ENCODE measurements at places on chromosomes 16 and 17. TPM values are rescaled to one million over a fixed set of nuclear protein-coding genes. Genes with fewer than 3 reads are reported as not detected.

GRCh38 chr16:22316411-22316811 lies 19.2 kb downstream of the POLR3E start:
- peak; percentile 12 for DNase-seq

DNA sequence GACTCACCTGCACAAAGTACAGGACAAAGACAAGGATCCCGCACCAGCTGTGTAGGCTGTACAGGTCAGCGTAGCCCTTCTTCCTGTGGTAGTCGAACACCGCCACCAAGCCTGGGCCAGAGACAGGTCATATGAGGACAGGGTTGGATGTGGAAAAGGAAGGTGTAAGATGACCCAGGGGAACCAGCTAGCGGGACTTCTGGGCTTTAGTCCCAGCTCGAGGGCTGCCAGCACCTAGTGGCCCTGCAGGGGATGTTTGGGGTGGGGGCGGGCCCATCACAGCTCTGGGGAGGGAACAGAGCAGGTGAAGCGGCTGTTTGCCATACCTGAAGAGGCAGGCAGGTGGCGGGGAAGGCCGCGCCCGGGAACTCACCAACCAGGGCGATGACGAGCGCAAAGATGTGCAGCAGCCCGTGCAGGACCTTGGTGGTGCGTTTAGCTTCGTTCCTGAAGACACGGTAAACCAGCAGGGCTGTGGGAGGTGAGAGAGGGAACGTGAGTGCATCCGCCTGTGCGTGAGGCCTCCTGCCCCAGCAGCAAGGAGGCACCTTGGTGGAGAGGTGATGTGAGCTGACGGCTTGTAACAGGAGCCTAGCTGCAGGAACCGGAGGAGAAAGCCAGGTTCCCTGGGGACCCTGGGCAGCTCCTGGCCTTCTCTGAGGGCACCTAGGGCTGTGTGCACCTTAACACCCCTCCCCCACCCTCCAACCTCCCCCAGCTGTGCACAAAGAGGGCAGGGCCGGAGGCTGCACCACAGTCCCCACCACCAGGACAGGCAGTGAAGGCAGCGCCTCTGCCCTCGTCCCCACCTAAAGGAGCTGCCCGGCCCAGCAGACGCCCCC lies 10.2 kb downstream of the CYB561 start:
- no peak for DNase-seq

DNA sequence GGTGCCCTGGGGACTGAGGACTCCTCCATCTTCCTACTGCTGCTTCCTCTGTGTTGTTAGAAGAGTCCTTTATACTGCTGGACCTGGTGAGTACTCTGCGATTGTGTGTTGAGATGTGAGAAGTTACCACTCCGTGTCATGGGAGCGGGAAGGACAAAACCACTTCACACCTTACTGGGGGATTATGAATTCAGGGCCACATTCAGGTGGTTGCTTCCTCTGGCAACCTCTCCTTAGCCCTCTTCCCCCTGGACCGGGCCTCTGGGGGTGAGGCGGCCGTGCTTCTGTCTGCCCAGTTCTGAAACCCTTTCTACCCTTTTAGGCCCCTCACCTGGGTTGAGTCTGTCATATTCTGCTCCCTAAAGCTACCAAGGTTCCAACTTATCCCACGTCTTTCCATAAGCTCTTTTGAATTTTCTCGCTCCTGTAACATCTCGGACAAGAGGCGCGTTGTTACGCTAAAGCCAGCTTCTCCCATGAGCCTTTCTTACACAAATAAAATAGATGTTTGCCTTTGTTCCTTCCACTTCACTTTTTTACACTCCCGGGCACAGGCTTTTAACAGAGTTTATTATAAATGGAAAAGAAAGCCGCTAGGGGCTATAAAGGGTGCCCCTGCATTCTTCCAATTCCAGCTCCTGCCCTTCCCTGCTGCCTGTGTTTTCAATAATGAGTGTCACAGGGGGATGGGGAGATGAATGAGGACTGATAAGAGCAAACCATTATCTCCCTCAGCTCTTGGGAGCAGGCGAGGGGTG lies 20.7 kb upstream of the CDH13 start:
- no peak for DNase-seq

The KRT9 gene
- 0.29 TPM for polyA plus RNA-seq

GRCh38 chr16:50856991-50857390 lies 115.1 kb downstream of the CYLD start:
- DNase-seq, result no peak

The CCL4 gene
- 9.9 TPM for polyA plus RNA-seq

DNA sequence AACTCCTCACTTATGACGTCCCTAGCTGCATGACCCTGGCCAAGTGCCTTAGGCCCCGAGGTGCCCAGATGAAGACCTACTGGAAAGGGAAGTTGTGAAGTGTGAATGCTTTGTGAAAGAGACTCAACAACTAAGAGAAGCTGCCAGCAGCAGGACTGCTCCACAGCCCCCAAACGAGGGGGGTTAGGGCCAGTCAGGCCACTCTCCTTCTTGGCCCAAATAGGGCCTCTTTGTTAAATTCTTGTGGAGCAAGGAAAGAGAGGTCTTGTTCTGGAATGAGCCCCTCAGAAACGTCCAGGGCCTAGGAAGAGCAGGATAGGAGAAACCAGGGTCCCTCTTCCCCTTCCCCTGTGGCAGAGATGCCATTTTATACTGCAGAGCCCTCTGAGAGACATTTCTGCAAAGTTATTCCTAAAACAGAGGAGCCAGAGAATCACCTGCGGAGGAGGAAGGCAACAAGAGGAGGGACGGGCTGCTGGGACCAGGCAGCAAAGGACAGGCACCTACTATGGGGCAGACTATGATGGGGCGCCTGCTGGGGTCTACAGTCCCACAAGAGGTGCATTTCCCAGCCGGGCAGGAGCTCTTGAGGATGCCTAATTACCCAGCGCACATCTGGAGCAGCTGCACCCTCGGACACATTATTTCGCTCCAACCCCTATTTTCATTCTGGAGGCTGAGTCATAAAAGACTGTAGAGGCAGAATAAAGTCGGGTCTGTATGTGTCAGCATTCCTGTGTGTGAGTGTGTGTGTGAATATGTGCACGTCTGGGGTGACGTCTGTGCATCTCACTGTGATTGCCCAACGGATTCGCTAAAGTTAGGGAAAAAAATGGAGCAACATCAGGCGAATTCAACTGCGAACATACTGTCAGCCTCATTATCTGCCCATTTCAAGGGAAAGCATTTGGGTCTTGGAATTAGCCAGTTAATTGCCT lies 11.4 kb upstream of the HOXB9 start:
- DNase-seq, result no peak

GRCh38 chr16:85256190-85256739 lies 144.0 kb upstream of the CIBAR2 start:
- no peak for DNase-seq

The IRX3 gene
- 1.2 TPM for polyA plus RNA-seq

DNA sequence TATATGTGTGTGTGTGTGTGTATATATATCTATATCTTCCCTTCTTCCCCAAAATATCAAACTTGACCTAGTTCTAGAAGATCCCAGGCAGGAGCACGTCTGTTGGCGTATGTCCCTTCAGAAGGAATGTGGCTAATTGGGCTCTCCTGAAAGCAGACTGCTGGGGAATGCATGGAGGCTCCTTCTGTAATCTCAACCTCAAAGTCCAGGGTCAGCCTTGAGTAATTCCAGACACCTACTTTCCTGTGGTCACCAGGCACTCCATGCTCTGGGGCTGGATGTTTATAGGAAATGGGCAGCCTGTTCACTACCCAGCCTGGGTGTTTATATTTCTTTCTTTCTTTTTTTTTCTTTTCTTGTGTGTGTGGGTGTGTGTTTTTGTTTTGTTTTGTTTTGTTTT lies 13.4 kb downstream of the BCO1 start:
- peak; percentile 60 for DNase-seq

The CDH1 gene
- 5.5 TPM for polyA plus RNA-seq

DNA sequence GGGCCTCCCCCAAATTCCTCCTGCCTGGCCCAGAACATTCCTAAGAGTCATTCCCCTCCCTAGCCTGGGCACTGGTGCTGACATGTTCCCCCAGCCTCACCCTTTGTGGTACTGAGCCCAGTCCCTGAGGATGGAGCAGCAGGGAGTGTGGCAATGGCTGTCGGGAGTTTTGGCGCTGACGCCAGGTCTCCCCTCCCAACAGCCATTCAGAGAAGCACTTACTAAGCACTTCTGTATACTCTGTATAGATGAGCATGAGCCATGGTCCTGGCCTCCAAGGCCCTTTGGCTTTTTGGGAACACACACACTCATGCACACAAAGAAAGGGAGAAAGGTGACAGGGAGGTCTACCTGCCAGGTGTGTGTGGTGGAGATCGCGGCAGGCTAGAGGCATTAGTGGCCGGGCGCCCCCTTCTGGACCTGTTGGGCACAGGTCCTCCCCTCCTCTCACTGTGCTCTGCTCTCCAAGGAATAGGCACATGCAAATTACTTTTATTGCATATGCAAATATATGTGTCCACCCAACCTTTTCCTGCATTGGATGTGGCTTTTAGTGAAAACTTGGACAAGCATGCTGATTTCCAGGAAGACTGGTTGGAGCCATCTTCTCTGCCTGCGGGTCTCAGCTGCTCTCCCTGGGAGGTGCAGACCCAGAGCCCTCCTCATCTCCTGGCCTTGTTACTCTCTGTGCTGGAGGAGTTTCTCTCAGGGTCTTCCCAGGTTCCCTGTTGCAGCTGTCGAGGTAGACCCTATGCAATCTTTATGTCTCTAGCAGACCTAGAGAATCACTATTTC lies 17.4 kb upstream of the C17orf107 start:
- DNase-seq, result peak; percentile 84

The MEIOB gene
- 53.8 TPM for polyA plus RNA-seq

The KRTAP4-16 gene
- polyA plus RNA-seq, result not detected

- peak; percentile 76 for DNase-seq
Measured at GRCh38 chr16:88527186-88527936, 42.8 kb upstream of the ZC3H18 start.

GRCh38 chr17:34542700-34543336 lies 36.6 kb upstream of the TMEM132E start:
- peak; percentile 83 for DNase-seq

DNA sequence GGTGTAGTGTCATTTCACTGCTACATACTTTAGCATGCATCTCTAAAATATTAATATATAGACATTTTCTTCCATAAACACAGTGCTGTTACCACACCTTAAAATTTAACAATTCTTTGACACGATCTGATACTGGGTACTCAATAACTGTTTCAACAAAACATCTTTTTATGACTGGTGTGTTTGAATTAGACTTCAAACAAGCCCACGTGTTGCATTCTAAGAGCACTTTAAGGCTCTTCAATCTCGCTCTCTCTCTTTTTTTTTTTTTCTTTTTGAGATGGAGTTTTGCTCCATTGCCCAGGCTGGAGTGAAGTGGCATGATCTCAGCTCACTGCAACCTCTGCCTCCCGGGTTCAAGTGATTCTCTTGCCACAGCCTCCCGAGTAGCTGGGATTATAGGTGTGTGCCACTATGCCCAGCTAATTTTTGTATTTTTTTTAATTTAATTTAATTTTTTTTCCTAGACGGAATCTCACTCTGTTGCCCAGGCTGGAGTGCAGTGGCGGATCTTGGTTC lies 15.8 kb upstream of the SLC46A1 start:
- no peak for DNase-seq

DNA sequence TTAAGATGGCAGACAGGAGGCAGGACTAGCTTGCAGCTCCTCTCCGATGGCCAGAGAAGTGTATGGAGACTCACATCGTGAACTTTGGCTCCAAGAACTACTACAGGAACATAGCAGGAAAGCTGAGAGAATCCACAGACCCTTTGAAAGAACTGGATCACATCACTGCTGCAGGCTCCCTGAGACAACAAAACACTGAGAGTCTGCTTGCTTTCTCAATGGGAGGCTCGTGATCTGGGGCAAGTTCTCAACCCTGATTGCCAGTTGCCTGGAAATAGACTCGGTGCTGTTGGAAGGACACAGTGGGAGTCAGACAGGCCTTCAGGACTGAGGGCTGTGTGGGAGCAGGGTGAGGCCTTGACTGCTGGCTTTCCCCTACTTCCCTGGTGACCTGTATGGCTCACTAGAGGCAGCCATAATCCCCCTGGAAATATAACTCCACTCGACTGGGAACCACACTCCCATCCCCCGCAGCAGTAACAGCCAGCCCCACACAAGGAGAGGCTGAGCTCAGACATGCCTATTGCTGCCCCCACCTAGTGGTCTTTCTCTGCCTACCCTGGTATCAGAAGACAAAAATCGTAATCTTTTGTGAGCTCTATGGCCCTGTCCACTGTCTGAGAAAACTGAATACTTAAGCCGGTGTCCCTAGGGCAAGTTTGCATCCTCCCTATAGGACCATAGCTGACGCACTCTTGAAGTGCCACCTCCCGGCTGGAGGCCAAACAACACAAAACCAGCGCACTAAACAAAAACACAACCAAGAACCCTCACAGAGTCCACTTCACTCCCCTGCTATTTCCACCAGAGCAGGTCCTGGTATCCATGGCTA lies 238.4 kb downstream of the CEP112 start:
- DNase-seq, result no peak

- no peak for DNase-seq
Measured at GRCh38 chr17:75516619-75517296, 430 bp downstream of the TSEN54 start.

- peak; percentile 62 for DNase-seq
Measured at GRCh38 chr16:71311553-71312158, 22.5 kb upstream of the CMTR2 start.

- DNase-seq, result no peak
Measured at GRCh38 chr17:76502341-76503211, 1.4 kb upstream of the RHBDF2 start.

DNA sequence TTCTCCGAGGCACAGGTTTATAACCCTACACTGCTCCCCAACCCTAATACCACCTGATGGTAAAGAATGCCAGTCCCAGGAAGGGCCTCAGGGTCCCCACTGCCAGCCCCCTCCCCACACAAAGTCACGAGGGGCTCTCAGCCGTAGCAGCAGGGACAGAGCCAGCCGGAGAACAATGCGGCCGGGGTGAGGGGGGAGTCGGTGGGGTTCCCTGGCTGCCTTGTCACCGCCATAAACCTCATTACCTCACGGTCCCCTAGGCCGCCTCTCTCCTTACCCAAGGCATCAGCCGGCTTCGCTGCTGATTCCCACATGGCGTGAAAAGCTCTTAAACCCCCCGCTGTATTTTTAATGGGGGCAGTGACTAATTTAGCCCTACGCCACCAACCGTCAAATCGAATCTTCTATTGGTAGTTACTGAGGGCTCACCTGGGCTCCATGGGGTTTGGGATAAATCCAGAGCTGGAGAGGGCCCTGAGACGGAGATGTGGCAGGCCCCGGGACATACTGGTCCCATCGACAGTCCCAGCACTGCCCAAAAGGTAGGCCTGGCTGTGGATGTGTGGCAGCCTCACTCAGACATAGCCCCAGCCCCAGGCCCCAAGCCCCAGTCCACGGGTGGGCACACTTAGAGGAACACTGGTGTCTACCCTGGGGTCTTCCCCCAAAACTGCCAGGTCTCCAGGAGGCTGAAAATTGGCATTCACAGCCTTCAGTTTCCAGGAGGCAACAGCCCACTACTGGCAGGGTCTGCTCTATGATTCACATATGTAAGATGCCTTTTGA lies 115.3 kb downstream of the C16orf78 start:
- DNase-seq, result no peak

- DNase-seq, result no peak
Measured at GRCh38 chr16:51523400-51523799, 372.3 kb upstream of the SALL1 start.

GRCh38 chr16:28538733-28539596 lies at the start of gene NUPR1:
Gene NUPR1 (minus strand): TSS chr16:28538974. CDS start chr16:28538907, 67 bp downstream.
- DNase-seq, result peak; percentile 97

Measured in testis (tissue), 5 donors.